Epithelial cell of alveolus of lung (primary cell): ENCODE measurements at places on chromosomes 11 and 22. TPM values are rescaled to one million over a fixed set of nuclear protein-coding genes. Genes with fewer than 3 reads are reported as not detected.

P2RY2 gene
- 0.08 and 0.91 TPM in 2 replicates for total RNA-seq

UBQLNL gene
- 0.13 and 0.40 TPM in 2 replicates for total RNA-seq

INSC gene
- total RNA-seq = 0.08 and 2.7 TPM in 2 replicates

GAB4 gene
- total RNA-seq = not detected in 2 replicates

CFAP300 gene
- total RNA-seq = 5.0 and 16.8 TPM in 2 replicates

OR5D18 gene
- not detected in 2 replicates for total RNA-seq

CCDC86 gene
- total RNA-seq = 23.6 and 31.4 TPM in 2 replicates

PRODH gene
- total RNA-seq = not detected in 2 replicates

IFITM1 gene
- 81.3 and 545 TPM in 2 replicates for total RNA-seq

NCF4 gene
- not detected in 2 replicates for total RNA-seq

DRG1 gene
- total RNA-seq = 48.4 and 66.3 TPM in 2 replicates

TREH gene
- not detected in 2 replicates for total RNA-seq

STX5 gene
- 44.6 and 50.4 TPM in 2 replicates for total RNA-seq

PRDM11 gene
- 1.6 and 2.9 TPM in 2 replicates for total RNA-seq

PDE2A gene
- 0.24 and 3.4 TPM in 2 replicates for total RNA-seq

DEUP1 gene
- total RNA-seq = not detected in 2 replicates
